ENCODE measurements at places on chromosomes 7 and 10. TPM values are rescaled to one million over a fixed set of nuclear protein-coding genes. Genes with fewer than 3 reads are reported as not detected.

A1CF gene
- total RNA-seq: 12.1 TPM

KCND2 gene
- 3.0 TPM for total RNA-seq

ANXA7 gene
- total RNA-seq: 60.6 TPM

KEL gene
- total RNA-seq: 1.6 TPM

ICA1 gene
- 9.8 TPM for total RNA-seq

FFAR4 gene
- 0.70 TPM for total RNA-seq

OR6V1 gene
- total RNA-seq: not detected

LRRC61 gene
- 13.0 TPM for total RNA-seq

SYNPO2L gene
- total RNA-seq: not detected

SCART1 gene
- total RNA-seq: 1.4 TPM

CDK13 gene
- 49.3 TPM for total RNA-seq

MSMB gene
- 5.6 TPM for total RNA-seq

SDK1 gene
- total RNA-seq: 17.8 TPM

SPDYE16 gene
- total RNA-seq: 0.51 TPM
